ENCODE measurements at places on chromosomes 6 and 20. TPM values are rescaled to one million over a fixed set of nuclear protein-coding genes. Genes with fewer than 3 reads are reported as not detected.

ALDH8A1 gene
- total RNA-seq, result 0.16 TPM

- ATAC-seq, result peak; percentile 2
Measured at GRCh38 chr6:158852312-158853071, 33.3 kb upstream of the EZR start.

DNA sequence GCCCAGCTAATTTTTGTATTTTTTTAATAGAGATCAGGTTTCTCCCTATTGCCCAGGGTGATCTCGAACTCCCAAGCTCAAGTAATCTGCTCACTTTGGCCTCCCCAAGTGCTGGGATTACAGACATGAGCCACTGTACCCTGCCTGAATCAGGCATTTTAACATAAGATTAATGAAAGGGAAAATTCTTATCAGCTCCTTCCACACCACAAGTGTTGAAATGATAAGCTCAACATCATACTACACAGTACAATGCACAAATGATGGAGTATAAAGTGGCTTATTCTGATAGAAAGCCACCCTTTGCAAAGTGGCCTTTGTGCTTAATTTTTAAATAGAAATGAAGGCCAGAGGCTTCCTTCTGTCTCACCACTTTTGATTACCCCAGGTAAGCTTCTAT lies 71.3 kb upstream of the MCHR2 start:
- ATAC-seq, result no peak

- ATAC-seq, result no peak
Measured at GRCh38 chr6:167392631-167393316, 67.9 kb downstream of the TTLL2 start.

GRCh38 chr6:125791151-125791819 lies 525 bp downstream of the NCOA7 start:
- ATAC-seq, result peak; percentile 57

DNA sequence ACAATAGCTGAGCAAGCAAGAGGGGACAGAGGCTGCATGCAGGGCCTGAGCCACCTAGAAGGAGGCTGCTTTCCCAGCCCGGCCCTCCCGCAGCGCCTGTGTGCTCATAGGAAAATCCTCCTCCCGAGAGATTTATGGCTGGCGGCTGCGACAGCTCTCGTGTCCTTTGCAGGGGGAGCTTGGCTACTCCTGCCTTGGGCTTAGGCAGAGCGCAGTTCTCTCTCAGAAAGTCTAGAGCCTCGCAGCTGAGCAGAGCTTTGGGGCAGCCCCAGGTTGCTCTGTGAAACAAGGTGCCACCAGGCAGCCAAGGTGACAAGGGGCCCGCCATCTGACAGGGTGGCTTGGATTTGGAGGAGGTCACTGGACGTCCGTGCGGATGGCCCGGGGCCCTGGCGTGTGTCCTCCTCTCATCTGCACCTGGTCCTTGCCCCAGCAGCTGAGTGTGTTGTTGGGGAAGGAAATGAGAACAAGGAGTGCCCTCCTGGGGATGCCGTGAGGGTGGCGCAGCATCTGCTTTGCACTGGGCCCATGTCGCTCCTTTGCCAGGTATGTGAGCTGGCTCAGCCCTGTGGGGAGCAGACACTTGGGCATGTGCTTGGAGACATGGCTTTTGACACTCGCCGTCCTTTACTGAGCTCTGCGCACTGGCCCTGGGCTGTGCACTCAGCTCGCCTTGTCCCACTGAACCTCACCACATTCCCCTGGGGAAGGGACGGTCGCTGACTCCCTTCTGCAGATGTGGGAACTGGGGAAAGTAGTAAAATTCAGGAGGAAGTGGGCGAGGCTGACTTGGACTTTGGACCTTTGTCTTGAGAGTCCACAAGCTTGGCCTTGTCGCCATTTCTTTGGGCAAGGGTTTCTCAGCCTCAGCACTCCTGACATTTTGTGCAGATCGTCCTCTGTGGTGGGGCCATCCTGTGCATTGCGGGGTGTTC lies 41.9 kb downstream of the EDN3 start:
- no peak for ATAC-seq

DNA sequence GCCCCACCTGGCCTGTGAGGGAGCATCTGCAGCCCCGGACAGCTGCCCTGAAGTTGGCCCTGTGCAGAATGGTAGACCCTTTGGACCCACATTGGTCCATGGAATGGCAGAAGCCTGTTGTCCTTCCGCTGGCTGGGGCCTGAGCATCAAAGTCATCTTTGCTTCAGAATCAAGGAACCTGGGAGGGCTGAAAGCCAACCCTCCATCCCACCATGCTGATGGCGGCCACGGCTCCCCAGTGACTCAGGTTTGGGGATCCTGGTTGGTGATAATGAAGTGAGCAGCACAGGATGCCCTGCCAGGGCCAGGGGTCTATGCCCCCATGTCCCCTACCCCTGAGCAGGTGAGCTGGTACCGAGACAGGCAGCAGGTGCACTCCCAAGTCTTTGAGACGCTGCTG lies 52.8 kb downstream of the YTHDF1 start:
- ATAC-seq, result no peak

GRCh38 chr6:88342336-88342735 lies 176.2 kb upstream of the CNR1 start:
- ATAC-seq, result no peak

DNA sequence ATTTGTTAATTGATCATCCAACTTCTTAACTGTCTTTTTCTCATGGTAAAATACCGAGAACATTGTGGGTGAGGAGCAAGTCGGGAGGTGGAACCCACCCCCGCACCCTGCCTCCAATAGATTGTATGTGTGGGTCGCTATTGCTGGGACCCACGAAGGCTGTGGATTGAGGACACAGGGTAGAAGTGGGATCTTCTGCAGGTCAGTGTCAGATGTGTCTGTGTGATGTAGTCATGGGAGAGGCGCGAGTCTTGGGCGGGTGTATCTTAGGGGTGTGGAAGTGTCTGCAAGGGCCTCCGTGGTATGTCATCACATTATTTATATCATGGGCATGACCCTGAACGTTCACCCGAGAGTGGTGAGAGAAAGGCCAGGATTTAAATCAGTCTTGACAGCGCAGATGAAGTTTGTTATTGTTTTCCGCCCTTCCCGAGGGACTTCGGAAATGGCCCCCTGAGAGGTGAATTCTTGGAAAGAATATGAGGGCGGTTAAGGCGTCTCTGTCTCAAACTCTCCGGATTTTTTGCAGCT lies 472 bp upstream of the PAQR8 start:
- ATAC-seq, result peak; percentile 82

GRCh38 chr6:25570578-25570977 lies 81.4 kb upstream of the SCGN start:
- ATAC-seq, result no peak

DNA sequence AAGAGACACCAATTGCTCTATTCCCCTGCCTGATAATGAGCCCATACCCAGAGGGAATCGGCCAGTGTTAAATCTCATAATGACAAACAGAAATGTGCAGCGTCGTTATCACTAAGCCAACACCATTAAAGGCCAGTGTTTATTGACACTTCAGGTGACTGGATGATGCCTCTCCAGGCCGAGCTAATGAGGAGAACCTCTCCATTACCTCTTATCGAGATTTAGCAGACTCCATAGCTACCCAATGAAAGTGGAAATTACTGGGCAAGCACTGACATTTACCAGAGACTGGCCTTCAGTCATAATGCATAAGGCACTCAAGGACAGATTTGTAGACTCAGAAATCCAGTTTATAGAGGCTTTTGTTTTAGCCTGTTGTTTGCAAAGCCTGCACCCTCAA lies 669.5 kb downstream of the MAFB start:
- ATAC-seq, result no peak

DNA sequence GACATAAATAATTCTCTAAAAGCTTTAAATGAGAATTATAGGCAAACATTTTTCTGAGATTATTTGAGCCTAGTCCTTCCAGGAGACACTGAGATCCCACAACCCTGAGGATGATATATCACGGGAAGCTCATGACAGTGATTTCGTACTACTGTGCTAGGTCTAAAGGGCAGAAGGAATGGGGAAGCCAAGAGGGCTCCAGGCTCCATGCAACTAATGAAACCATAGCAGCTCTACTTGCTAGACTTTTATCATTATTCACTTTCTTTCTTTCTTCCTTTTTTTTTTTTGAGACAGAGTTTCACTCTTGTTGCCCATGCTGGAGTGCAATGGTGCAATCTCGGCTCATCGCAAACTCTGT lies 57.3 kb upstream of the SGK1 start:
- ATAC-seq, result no peak
